ENCODE measurements at places on chromosomes 16 and 17.

GRCh38 chr17:9788601-9789000, 2.8 kb downstream of the DHRS7C start:
- no peak for DNase-seq

- no peak for DNase-seq
Observed at GRCh38 chr17:2978991-2979390, 84.4 kb downstream of the OR1D5 start.

- no peak for DNase-seq
Observed at GRCh38 chr17:74020522-74020921, 183.0 kb upstream of the RPL38 start.

- DNase-seq: no peak
Observed at GRCh38 chr17:50100480-50100883, 5.3 kb downstream of the PDK2 start.

DNA sequence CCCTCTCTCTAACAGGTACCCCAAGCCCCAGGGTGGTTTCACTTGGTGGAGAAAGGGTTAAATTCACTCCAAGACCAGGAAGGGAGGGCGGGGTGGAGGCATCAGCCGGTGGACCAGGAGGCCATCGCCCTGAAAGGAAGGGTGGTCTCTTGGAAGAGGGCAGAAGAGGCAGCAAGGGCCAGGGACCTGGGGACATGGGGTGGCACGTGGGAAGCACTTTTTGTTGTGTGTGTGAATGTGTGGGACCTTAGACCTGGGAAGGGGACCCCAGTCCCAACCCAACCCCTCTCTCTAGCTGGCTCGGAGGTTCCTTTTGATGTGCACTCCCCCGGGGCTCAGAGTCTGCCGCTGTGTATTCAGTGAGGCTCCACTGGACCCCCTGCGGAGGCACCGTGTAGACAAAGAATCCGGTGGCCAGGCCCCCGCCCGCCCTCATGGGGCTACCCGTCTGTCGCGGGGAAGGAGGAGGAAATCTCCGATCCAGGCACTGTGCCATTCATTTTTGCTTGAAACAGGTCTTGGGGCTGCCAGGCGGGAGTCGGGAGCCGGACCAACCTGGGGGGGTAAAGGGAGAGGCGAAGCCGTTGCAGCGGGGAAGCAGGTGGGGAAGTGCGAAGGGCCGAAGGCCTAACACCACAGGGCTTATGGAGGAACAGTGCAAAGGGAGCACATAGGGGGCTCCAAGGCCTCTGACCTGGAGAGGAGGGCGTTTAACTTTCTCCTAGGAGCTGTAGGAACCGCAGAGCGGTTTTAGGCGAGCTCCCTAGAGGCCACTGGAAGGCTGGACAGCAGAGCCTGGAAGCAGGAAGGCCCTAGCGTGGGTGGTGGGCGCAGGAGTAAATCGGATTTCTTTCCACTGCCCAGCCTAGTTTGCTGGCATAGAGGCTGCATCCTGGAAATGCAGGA, 3.2 kb upstream of the WNT3 start:
- DNase-seq: no peak

GRCh38 chr17:76092526-76093413, 10.8 kb downstream of the EXOC7 start:
- no peak for DNase-seq

DNA sequence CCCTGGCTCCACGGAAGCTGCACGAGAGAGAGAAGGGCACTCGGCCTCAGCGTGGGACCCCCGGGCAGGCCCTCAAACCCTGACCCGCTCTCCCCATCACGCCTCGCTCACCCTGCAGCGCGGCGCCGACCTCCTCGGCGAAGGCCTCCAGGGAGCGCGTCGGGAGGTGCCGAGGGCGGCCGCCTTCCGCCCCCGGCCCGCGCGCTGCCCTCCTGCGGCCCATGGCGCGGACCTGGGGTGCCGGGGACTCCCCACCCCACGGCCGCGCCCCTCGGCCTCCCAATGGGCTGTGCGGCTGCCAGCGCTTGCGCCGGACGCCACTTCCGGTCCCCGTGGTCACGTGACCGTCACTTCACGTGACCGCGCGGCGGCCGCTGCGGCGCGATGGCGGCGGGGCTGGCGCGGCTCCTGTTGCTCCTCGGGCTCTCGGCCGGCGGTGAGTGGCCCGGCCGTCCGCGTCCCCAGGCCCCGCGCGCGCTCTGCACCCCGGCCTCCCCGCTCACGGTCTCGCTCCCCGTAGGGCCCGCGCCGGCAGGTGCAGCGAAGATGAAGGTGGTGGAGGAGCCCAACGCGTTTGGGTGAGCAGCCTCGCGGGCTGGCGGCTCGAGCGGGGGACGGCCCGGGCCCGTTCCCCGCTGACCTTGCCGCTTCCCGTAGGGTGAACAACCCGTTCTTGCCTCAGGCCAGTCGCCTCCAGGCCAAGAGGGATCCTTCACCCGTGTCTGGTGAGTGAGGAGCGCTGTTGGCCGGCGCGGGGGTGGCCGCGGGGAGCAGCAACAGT, at the start of the genes GNPTG and TSR3:
Gene GNPTG, plus strand, starts transcription at position 350 of the 781 bp plus-strand sequence. Its CDS starts 35 bp downstream, at position 385.
Gene TSR3, minus strand, starts transcription at position 297 of the 781 bp plus-strand sequence. Its CDS starts 74 bp downstream, at position 223.
- DNase-seq: peak; percentile 86

DNA sequence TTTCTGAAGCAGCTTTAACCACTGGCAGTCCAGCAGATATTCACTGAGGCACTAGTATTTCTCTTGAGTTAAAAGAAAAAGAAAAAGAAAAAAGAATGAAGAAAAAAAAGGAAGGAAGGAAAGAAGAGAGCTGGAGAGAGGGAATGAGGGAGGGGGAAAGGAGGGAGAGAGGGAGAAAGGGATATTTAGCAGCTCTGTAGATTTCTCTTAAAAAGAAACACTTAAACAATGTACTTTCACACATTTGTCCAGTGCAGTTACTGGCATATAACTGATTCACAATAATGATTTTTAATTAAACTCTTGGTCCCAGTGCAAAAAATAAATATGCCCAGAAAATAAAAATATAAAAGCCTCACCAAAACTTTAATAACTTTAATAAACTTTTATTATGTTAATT, 386.4 kb downstream of the KCNJ2 start:
- no peak for DNase-seq

DNA sequence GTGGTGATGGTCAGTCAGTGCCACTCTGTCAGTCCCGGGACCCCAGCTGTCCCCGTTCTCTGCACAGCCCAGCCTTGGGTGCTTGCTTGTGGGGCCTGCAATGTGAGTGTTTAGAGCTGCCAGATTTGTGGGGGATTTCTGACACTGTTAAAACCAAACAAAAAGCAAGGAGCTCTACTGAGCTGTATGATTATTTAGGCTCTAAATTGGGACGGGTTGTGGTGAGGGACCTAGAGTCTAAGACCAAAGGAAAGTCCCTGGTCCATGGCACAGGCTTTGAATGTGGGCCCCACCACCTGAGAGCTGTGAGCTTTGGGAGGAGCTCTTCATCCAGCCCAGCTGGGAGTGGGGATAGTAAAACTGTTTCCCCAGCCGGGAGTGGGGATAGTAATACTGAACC, 63.3 kb downstream of the KSR1 start:
- no peak for DNase-seq

GRCh38 chr17:55793272-55793671, 42.4 kb downstream of the PCTP start:
- no peak for DNase-seq

DNA sequence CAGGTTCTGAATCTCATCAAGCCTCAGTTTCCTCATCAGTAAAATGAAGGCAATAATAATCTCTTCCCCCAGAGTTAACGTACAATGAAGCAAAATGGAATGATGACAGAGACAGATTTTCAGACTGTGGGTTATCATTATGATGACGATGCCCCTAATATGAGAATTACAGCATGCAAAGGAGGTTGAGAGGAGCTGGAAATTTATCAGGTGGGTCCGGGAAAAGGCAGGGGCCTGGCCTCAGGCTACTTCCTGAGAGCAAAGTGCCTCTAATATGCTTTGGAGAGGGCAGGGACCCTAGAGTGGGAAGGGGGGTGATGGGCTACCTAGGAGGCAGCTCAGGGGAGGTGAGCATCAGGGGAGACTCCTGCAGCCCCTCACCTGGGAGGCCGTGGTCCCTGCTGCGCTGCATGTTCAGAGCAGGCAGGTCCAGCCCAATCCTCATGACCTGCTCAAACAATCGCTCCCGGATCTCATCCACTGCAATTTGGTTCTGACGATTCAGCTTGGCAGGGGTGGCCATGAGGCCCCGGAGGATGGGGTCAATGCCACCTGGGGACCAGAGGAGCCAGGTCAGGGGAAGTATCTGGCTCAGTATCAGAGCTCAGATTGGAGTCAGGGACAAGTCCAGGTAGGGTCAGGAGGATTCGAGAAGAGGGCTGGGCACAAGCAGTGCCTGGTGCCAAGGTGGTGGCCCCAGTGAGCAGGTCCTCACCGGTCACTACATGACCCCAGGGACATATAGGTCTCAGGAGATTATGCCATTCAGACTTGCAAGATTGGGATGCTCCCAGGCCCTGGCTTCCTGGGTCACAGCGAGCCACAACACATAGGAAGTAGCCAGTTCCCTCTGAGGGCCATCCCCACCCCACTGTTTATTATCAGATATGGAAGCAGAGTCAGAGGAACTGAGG, 8.1 kb downstream of the MPO start:
- no peak for DNase-seq

GRCh38 chr16:75315539-75316306, 64.3 kb upstream of the BCAR1 start:
- no peak for DNase-seq

DNA sequence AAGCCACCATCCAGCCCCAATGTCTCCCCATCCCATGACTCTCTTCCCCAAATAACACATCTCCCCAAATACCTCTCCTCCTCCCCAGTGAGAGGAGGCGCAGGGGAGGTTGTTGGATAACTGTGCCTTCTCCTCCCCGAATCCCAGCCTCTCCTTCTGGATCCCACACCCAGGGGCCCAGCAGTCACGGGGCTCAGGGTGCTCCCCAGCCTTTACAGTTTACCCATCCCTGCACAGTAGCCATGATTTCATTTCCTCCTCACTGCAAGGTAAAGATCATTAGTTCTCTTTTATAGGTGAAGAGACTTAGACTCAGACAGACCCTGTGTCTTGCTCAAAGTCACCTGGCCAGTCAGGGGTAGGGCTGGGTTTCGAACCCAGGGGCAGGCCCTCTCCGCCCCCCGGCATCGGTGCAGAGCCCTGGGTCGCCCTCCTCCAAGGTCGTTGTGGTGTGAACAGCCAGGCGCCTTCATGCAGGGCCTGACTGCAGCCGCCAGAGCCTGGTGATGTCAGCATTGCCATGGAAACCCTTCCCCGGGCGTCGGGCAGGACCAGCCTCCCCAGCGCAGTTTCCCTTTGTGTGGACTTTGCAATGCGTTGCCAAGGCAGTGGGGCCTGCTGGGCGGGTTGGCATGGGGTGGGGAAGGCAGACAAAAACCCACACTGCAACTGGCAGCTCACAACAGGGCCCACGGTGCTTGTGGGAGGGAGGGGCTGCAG, 53.3 kb upstream of the TOB1 start:
- DNase-seq: peak; percentile 51

GRCh38 chr17:9820448-9820847, 1.4 kb downstream of the GSG1L2 start:
- no peak for DNase-seq

DNA sequence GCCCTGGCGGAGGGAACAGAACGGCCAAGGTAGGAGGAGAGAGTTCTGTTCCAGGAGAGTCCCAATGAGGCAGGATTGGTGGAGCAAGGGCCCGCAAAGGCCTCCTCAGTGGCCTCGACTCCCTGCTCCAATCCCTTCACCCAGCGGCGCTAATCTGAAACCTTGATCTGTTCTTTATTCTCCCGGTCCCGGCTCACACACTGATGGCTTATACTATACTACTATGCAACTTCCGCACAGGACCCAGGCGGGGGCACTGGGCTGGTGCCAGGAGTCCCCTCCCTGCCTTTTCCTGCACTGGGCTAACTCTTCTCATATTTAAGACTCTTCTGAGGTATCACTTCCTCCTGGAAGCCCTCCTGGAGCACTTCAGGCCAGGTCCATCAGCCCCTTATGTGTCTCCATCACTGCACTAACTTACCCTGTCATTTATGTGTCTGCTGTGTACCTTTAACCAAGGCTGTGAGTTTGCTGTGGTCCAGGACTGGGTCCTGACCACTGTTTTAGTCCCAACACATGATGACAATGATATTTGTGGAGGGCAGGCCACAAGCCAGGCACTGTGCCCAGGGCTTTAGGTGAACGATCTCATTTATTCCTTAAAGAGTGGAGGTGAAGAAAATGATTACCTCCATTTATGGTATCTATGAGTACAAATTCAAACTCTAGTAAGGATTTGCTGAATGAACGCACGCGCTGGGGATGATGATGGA, 6.8 kb downstream of the CCDC102A start:
- no peak for DNase-seq

DNA sequence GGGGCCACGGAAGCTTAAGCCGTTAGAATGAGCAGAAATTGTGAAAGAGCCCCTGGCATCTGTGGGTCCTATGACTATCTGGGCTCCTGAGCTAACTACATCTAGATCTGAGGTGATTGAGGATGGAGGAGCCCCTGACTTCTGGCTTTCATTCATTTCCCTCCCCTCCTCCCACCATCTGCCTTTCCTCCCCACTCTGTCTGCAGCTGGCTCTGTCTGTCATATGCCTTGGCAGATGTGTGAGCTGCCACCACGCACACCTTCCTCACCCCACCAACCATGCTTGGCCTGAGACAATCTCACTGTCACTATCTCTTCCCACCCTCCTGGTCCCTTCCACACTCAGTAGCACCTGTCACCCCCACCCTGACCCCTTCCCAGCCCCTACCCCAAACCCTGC, 5.1 kb downstream of the CD300E start:
- DNase-seq: no peak

- DNase-seq: no peak
Observed at GRCh38 chr17:42253578-42253977, 22.6 kb downstream of the STAT5B start.

GRCh38 chr16:11686713-11687380, 18.6 kb downstream of the SNN start:
- DNase-seq: no peak

- DNase-seq: no peak
Observed at GRCh38 chr17:81713556-81714411, 1.7 kb downstream of the SLC25A10 start.

Measured in memory B cell (primary cell).